ENCODE measurements at places on chromosomes 6 and 20.

DNA sequence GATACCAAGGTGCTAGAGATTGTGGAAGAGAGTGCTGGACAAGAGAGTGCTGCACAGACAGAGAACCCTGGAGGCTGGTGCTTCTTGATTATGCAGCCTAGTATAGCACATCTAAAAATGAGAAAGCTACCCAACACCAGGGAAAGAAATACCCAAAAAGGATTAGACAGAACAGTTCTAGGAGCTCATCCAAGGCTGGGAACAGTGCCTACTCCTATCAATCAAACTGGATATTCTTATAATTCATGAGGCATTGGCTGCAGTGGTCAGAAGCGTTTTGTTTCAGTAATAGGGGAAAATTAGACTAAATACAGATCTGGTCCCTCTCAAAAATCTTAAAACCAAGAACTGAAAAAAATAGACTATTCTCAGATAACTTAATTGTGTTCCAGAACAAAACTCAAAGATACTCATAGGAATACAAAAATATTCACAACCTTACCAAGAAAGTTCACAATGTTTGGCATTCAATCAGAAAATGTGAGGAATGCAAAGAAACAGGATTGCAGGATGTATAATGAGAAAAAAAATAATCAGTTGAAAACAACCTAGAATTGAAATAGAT lies 222.9 kb downstream of the EPHA7 start:
- DNase-seq = no peak

- no peak for DNase-seq
Observed at GRCh38 chr20:62289898-62290297, 12.9 kb upstream of the ADRM1 start.

DNA sequence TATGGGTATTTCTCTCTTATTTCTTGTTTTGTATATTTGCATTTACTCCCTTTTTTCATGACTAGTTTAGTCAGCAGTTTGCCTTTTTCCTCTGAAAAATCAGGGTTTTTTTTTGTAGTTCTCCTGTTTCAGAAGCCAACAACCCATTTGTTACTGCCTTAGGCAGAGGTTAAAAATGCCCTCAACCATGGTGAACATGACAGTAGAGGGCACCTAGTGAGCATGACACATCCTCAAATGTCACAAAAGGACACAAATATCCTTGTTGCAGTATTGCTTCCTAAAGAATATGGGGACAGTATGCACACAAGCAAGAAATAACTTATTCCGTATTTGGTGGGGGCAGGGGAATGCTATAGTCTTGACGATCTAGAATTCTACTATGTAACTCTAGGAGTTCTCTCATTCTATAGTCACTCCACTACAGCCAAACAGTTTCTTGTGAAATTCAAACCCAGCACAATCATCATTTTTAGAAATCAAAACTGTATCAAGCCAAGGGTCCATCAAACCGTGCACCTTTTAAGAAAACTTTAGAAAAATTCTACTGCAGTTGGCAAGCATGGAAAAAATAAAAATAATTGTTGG lies 47.0 kb downstream of the GOPC start:
- DNase-seq = no peak

DNA sequence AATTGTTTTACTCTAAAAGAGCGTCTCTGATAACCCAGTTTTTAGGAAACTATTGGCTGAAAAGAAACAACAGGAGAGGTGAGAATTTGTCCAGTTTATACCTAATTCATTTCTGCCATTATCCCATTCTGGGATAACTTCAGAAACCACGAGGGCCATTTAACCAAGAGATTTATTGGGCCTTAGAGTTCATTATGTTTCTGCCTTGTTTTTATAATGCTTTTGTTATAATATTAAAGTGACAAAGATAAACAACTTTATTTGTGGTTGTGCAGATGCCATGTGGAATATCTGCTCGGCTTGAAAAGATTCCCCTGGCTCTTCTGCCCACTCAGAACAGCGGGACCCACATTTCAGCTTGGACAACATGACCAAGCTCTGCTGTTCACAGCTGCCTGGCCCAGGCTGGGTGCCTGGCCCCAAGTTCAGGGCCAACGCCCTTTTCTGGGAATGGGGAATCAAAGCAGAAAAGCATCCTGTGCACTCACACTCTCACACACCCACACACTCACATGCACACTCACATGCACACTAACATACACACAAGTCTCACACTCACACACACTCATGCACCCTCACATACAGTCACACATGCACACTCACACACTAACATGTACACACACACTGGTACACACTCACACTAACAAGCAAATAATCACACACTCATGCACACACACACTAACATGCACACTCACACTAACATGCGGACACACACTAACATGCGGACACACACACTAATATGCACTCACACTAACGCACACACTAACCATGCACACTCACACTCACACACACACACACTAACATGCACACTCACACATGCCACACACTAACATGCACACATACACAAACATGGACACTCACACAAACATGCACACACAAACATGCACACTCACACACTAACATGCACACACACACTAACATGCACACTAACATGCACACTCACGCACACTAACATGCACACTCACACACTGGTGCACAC lies 86.7 kb upstream of the NEDD9 start:
- DNase-seq = no peak

- no peak for DNase-seq
Observed at GRCh38 chr6:34149831-34150400, 4.0 kb upstream of the GRM4 start.

DNA sequence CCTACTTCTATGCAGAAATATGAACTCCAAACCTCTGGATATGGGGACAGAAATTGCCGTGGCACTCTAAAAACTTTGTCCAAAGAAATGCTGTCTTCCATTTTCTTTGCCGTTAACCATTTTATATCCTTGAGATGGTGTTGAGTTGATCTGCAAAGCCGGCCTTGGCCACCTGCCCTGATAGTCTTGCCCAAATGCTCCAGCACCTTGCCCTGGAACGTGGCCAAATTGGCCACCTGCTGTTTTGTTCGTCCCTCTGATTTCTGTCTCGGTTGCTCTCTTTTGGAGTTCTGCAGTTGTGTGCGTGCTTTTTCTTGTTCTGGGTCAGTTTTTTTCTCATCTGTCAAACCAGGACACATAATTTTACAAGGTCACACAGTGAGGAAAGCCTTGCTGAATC lies 239.7 kb upstream of the GMDS start:
- DNase-seq = no peak

DNA sequence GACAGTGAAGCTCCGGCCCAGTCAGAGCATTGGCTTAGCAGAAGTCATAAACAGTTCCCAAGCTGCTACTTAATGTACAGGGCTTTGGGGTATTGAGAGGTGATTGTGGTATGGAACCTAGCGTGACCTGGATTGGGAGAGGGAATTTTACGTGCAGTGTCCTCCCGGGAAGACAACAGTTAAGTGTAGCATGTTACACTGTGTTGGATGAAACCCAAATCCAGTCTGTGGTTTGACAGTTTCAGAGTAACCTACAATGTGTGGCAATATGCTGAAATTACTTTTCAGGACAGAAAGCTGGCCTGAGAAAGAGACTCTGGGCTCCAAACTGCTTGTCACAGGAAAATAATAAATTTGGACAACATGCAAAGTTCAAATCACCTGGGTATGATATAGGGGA lies 28.1 kb upstream of the RALGAPA2 start:
- no peak for DNase-seq

GRCh38 chr6:106141441-106142237 lies 55.5 kb downstream of the PRDM1 start:
- DNase-seq = peak; percentile 85

DNA sequence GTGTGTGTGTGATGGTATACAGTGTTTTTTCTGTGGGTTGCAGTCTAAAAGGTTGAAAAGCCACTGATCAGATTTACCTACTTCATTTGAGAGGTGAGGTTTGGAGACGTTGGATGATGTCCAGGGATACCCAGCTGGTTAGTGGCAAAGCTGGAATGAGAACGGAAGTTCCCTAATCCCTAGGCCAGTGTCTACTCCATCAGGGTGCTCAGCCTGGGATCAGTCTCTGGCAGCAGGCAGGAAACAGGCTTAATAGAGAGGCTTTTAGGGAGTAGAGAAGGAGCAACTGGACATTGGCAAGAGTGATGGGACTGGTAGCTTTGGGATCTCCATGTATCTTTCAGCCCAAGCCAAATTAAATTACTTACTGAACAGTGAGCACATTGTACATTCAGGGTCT lies 80.7 kb downstream of the C6orf52 start:
- DNase-seq = no peak

GRCh38 chr6:31495580-31495979 lies 2.4 kb upstream of the MICB start:
- no peak for DNase-seq

- DNase-seq = no peak
Observed at GRCh38 chr20:45822857-45823256, 4.3 kb downstream of the TNNC2 start.

GRCh38 chr6:2843138-2843740 lies 1.6 kb upstream of the SERPINB1 start:
- DNase-seq = no peak

DNA sequence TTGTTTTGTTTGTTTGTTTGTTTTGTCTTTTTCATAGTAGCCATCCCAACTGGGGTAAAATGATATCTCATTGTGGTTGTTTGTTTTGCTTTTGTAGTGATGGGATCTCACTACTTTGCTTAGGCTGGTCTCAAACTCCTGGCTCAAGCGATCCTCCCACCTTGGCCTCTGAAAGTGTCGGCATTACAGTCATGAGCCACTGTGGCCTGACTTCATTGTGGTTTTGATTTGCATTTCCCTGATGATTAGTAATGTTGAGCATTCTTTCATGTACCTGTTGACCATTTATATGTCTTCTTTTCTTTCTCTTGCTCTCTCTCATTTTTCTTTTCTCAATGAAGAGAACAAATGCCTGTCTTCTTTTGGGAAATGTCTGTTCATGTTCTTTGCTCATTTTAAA lies 30.8 kb upstream of the HLA-DOA start:
- no peak for DNase-seq

DNA sequence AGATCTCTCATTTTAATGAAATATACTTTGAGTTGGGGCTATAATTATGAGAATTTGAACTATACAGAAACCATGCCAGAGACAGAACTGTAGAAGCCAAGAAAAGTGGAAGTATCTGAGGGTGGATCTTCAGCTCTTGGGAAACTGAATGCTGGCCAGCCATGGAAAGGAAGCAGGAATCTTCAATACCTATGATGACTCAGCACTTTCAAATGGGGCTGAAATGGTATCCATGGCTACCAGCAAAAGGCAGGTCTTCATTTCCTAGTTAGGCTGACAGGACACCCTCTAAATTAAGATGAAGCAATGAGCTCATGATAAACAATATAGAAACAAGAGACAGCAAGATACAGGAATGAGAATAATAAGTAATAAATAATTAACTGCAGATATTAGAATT lies 171.3 kb downstream of the COL21A1 start:
- no peak for DNase-seq

DNA sequence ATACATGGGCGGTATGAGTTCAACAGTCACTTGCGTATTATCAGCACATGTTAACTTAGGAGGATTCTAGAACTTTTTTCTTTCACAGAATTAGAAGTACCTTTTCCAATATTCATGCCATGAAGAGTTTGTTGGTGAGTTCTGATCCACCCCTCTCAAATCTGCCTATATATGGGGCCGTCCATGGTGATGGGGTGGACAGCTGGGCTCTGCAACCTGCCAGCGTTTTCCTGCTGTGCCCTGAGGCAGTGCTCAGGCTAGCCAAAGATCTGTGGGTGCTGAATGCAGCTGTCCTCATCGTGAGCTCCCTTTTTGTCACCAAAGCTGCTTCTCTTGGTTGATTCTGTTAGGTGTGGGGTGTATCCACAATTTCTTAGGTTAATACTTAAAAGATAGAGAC lies 88.7 kb downstream of the THBS2 start:
- DNase-seq = peak; percentile 4

- no peak for DNase-seq
Observed at GRCh38 chr6:87540539-87540938, 49.2 kb downstream of the RARS2 start.

DNA sequence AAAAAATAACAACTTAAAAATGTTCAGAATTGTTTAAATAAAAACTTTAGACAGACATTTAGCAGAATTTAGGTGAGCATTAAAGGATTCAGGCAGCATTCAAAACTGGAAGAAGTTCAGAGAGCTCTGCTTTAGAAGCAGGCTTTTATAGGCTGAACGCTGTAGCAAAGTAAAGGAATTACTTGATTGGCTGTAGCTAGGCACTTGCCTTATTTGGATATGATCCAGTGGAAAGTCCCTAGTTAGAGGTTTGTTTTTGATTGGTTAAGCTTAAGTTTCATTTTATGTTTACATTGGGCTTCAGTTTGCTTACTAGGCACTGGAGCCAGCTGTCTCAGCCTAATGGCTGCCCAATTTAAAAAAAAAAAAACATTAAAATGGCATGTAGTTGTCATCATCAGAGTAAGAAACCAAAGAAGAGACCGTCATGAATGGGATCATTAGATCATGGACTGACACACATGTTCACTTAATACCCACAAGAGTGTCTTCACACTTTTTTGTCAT lies 65.1 kb downstream of the CBFA2T2 start:
- peak; percentile 55 for DNase-seq

GRCh38 chr20:19886661-19887288 lies 128.7 kb downstream of the RIN2 start:
- DNase-seq = no peak

GRCh38 chr20:46232539-46232938 lies 75.8 kb downstream of the CDH22 start:
- no peak for DNase-seq

GRCh38 chr20:41176711-41177552 lies 39.6 kb downstream of the PLCG1 start:
- peak; percentile 20 for DNase-seq
